ENCODE measurements at places on chromosomes 16 and 17.

DNA sequence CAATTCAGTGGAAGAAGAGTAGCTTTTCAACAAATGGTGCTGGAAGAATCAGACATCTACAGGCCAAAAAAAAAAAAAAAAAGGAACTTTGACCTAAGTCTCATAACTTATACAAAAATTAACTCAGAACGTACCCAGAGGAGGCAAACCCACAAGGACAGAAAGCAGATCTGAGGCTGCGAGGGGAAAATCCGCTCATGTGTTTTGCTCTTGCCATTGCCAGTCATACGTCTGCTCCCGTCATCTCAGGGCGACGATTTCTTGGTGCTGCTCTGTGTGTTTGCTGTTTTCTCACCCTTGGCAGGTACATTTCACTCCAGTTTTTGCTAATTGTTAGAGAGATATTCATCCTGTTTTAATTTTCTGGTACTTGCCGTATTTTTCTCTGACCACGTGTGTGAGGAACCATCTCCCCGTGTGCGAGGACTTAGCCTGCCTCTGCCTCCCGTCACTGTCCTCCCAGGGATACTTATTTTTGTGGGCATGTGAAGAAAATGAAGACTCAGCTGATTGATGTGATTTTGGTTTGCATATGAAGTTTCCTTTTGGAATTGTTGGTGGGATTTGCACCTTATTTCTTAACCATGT, 33.4 kb upstream of the ACSF3 start:
- no peak overlapping the region for H3K27ac ChIP-seq
- no peak for DNase-seq
- H3K4me1 ChIP-seq = no peaks in the 10 kb centered on the region
- no peak overlapping the region for H3K4me3 ChIP-seq

DNA sequence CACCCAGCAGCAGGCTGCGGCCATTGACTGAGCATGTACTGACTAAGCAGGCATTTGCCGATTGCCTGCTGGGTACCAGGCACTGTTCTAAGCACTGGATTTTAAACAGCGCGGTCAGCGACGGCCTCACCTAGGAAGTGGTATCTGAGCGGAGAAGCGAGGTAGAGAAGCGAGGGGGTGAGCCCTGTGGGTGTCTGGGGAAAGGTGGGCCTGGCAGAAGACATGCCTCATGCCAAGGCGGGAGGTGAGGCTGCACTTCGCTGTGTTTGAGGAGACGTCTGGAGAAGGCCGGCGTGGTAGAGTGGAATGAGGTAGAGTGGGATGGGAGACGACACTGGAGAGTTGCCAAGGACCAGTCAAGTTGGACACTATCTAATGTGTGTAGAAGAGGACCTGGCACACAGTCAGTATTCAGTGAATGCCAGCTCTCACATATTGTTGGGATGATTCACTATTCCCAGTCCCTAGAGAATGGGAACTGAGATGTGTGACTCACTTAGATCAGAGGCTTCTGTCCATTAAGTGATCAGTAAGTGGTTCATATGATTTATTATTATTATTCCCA, 14.4 kb downstream of the SYCE1L start:
- H3K27ac ChIP-seq = no peak overlapping the region
- H3K27me3 ChIP-seq = no peaks in the 10 kb centered on the region
- no peak overlapping the region for H3K4me3 ChIP-seq
- H3K4me1 ChIP-seq = peaks cover 12% of the 10 kb centered on the region
- H3K36me3 ChIP-seq = no peaks in the 10 kb centered on the region

DNA sequence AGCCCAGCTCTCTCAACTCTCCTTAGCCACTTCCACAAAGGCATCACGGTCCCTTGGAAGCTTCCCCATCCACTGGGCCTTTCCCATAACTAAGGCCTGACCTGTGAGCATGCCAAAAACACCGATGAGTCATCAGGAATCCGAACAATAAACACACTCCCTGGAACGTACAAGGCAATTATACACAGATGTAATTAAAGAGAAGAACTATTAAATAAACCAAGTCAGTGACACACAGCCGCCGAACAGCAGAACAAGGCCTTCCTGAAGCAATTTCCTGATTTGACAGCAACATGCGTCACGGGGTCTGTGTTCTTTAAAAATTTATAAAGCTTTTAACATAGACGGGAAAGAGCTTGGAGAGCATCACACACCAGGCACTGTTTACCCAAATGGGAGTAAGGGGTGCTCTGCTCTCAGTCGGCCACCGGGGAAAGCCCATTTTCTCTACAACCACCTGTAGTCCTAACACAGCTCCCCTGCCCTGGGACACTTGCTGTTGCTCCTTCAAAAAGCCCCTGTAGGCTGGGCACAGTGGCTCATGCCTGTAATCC, 29.4 kb downstream of the COG7 start:
- no peak overlapping the region for H3K4me3 ChIP-seq
- peak overlapping the region; percentile 51 for H3K27ac ChIP-seq
- peaks cover 6% of the 10 kb centered on the region for H3K4me1 ChIP-seq
- DNase-seq = peak; percentile 74
- no peaks in the 10 kb centered on the region for H3K27me3 ChIP-seq

DNA sequence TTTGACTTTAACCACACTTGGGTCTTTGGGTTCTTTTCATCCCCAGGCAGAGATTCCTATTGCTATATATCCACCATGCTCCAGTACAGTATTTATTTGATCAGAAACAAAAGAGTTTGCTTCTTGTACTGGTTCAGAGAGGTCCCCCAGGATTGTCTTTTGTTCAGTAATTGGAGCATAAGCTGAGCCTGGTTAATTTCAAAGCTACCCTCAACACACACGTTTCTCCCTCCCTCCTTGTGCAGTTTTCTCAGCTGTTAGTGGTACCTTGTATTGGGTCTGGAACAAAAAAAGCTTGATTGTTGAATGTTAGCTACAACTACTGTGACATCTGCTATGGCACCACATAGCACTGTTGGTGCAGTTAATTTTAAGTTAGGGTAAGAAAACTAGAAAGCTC, 50.0 kb downstream of the NUP93 start:
- H3K36me3 ChIP-seq = no peaks in the 10 kb centered on the region
- H3K27me3 ChIP-seq = no peaks in the 10 kb centered on the region
- H3K4me1 ChIP-seq = no peaks in the 10 kb centered on the region
- H3K4me3 ChIP-seq = no peak overlapping the region

GRCh38 chr17:49016775-49017463, 19.7 kb downstream of the IGF2BP1 start:
- DNase-seq = peak; percentile 71
- H3K4me1 ChIP-seq = peaks cover 47% of the 10 kb centered on the region
- no peaks in the 10 kb centered on the region for H3K36me3 ChIP-seq
- H3K27ac ChIP-seq = peak overlapping the region; percentile 55

DNA sequence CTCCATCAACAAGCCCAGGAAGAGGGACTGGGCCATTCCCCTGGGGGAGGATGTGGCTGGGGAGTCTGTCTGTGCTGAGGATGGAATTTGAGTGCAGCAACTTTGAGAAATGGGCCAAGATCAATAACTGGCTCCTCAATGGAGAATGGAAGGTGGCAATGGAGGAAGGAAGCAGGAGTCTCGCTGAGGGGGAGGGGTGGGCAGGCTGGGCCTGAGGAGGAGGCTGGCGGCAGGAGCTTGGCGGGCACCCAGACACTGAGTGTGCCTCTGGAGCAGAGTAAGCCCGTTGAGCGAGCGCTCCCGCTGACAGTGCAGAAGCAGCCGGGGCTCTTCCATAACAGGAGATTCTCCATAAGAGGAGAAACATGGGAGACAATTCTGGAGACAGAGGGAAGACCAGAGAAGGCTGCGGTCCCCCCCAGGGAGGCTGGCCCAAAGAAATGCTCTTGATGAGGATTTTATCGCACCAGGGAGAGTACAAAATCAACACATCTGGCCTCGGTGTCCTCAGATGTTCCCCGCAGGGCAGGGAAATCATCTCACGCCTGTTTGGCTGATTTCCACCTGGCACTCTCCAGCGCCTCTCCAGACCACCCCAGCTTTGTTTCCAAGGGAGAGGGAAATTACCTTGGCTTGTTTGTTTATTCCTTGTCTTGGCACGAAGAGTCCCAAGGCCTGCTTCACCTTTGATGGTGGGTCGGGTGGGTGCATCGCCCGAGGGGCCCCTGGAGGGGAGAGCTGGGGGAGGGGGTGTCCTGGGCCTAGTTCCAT, 2.8 kb upstream of the MMP15 start:
- DNase-seq = peak; percentile 72
- peaks cover 29% of the 10 kb centered on the region for H3K27me3 ChIP-seq
- no peak overlapping the region for H3K4me3 ChIP-seq
- no peak overlapping the region for H3K27ac ChIP-seq

- peaks cover 19% of the 10 kb centered on the region for H3K4me1 ChIP-seq
- peak overlapping the region; percentile 100 for H3K4me3 ChIP-seq
- peaks cover 14% of the 10 kb centered on the region for H3K36me3 ChIP-seq
- no peaks in the 10 kb centered on the region for H3K27me3 ChIP-seq
- DNase-seq = peak; percentile 50
- peak overlapping the region; percentile 100 for H3K27ac ChIP-seq
These were observed 479 bp upstream of the ZNF207 start for GRCh38 chr17:32349503-32349853.

- no peak overlapping the region for H3K27ac ChIP-seq
- H3K4me1 ChIP-seq = peaks cover 16% of the 10 kb centered on the region
- no peaks in the 10 kb centered on the region for H3K36me3 ChIP-seq
- peak; percentile 10 for DNase-seq
These were observed 153.5 kb upstream of the RPL38 start for GRCh38 chr17:74049967-74050458.

- peaks cover 8% of the 10 kb centered on the region for H3K4me1 ChIP-seq
- no peak overlapping the region for H3K27ac ChIP-seq
- H3K4me3 ChIP-seq = no peak overlapping the region
- no peak for DNase-seq
These were observed 14.0 kb upstream of the DPEP1 start for GRCh38 chr16:89599451-89599858.

- H3K4me1 ChIP-seq = peaks cover 22% of the 10 kb centered on the region
- no peak overlapping the region for H3K27ac ChIP-seq
- no peak overlapping the region for H3K4me3 ChIP-seq
- H3K36me3 ChIP-seq = no peaks in the 10 kb centered on the region
These were observed 1.1 kb upstream of the TRPV3 start for GRCh38 chr17:3558603-3559269.

DNA sequence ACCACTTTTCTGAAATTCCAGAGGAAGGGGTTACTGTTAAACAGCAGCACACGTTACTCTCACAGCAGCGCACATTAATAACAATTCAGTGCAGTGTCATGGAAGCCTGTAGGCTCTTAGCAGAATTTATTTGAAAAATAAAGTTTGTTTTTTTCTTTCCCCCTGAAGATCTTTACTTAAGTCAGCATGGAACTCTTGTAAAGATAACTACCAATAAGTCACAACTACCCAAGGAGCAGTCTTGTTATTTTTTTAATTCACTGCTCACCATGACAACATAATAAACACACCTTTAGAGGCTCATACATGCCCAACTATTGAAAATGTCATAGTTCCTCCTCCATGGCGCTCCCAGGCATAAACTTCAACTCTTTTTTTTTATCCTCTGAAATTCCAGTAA, 31.8 kb upstream of the PSMD7 start:
- no peak overlapping the region for H3K4me3 ChIP-seq
- no peaks in the 10 kb centered on the region for H3K4me1 ChIP-seq
- H3K27me3 ChIP-seq = no peaks in the 10 kb centered on the region

DNA sequence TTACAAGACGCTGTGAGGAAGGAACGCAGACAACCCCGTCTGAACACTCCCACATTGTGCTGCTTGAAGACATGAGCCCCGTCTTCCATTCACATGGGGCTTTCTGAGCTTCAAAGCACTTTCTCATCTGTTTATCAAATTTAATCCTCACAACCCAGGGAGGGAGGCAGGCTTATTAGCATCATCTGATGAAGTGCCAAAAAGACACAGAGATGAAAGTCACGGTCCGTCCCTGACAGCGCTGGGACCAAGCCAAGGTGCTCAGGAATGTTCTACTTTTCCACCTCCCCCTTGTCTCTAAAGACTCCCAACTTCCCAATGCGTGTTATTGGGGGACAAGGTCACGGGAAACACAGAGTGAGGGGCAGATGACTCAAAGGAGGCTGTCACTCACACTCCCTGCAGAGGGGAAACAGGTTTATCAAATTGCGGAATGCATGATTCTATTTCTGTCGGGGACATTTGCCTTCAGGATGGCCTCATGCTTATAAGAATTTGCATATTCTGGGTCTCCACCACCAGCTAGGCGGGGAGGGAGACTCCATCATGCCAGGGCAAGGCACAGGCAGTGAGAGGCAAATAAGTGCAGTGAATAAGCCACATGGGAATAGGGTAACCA, 10.7 kb downstream of the XYLT1 start:
- DNase-seq = no peak
- no peaks in the 10 kb centered on the region for H3K27me3 ChIP-seq
- H3K27ac ChIP-seq = no peak overlapping the region
- H3K4me1 ChIP-seq = peaks cover 16% of the 10 kb centered on the region
- H3K4me3 ChIP-seq = no peak overlapping the region
- H3K36me3 ChIP-seq = no peaks in the 10 kb centered on the region

- no peaks in the 10 kb centered on the region for H3K27me3 ChIP-seq
- H3K27ac ChIP-seq = peak overlapping the region; percentile 98
- peaks cover under 1% of the 10 kb centered on the region for H3K36me3 ChIP-seq
- DNase-seq = peak; percentile 65
- H3K4me3 ChIP-seq = peak overlapping the region; percentile 95
These were observed 591 bp upstream of the SLFN5 start for GRCh38 chr17:35242158-35242804.

DNA sequence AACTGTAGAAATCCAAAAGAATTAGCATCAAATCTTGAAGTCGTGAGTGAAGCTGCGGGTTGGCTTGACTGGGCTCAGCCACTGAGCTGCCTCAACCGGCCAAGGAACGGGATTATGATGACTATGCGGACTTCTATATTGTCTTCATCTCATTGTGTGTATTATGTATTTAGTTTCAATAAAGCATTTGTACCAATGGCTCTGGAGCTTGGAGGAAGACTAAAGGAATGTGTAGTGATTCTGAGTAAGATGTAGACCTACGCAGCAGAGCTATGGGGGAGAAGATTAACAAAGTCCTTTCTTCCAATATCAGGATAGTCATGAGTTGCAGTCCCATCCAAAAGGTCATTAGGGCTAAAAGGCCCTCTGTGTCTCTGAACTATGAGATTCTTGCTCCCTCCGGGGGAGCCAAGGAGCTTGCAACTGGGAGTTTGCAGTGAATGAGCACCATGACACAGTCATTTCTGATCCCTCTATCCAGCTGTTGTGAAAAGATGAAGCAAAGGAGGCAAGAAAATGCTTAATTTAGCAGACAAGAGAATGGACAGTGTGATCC, 8.3 kb downstream of the EME1 start:
- H3K27ac ChIP-seq = no peak overlapping the region
- H3K27me3 ChIP-seq = no peaks in the 10 kb centered on the region

DNA sequence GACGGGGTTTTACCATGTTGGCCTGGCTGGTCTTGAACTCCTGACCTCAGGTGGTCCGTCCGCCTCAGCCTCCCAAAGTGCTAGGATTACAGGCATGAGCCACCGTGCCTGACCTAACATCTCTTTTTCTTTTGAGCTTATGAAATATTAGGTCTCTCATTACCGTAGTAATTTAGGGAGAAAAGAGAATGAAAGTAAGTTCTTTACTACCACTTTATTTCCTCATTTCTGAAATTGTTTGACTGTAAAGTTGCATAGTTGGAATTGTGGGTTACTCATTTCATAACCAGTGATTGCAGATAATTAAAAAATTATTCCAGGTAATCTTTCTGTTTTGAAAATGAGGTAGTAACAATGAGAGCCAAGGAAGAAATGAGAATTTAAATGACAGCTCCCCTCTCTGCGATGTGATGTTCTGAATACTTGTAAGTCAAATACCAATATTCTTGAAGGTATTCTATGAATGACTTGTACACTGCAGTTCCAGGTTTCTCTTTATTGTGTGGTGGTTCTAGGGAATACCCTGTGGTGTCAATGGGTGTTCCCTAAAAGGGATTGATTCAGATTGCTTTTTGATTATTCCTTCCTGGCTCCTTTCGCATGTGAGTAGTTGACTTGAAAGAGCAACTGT, 28.3 kb downstream of the MAP2K4 start:
- H3K27me3 ChIP-seq = no peaks in the 10 kb centered on the region
- H3K27ac ChIP-seq = no peak overlapping the region
- DNase-seq = no peak
- no peaks in the 10 kb centered on the region for H3K36me3 ChIP-seq
- H3K4me3 ChIP-seq = no peak overlapping the region
